Activated CD4-positive, alpha-beta T cell treated with anti-CD3 and anti-CD28 coated beads, Interleukin-2, amount 50 U/mL, for 1 hour (primary cell): ENCODE measurements at places on chromosomes 3 and 15.

GRCh38 chr15:60619131-60619530 is 140.2 kb upstream of the ICE2 start:
- no peak for DNase-seq

GRCh38 chr15:60972301-60972700 is 256.8 kb downstream of the RORA start:
- DNase-seq, result no peak

DNA sequence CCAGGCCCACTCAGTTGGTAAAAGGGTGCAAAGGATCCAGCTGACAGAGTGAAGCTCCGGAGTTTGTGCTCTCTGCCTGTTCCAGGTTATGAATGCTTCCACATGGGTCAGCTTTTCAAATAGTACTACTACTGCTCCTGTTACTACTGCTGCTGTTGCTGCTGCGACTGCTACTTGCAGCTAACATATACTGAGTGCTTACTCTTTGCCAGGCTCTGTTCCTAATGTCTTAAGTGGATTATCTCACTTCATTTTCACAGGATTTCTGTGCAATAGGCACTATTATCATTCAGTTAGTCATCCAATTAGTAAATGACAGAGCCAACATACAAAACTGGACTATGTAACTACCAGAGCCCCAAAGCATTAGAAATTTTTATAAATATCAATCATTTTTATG is 106.5 kb downstream of the IQCH start:
- DNase-seq, result no peak

- no peak for DNase-seq
Observed at GRCh38 chr3:17431004-17431403, 311.4 kb downstream of the TBC1D5 start.

GRCh38 chr3:196697270-196697669 is 14.8 kb downstream of the CEP19 start:
- DNase-seq, result no peak

GRCh38 chr15:84962955-84963354 is 18.7 kb upstream of the PDE8A start:
- no peak for DNase-seq

DNA sequence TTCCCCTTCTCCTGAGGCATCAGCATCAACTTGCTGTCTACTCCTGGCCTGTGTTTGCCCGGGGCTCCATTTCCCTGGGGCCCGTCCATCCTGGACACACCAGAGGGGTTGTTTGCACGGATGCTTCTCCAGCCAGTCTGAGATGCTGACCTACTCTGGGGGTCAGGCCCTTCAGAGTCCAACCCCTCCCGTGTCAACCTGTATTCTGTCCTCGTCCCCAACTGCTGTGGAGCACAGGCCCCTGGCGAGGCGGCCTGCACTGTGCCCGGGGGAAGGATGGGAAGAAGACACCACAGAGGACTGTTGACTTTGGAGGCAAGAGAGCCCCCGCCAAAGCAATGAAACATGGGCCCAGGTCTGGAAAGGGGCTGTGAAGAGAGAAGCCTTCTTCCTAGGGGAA is 25.8 kb downstream of the ALS2CL start:
- no peak for DNase-seq

DNA sequence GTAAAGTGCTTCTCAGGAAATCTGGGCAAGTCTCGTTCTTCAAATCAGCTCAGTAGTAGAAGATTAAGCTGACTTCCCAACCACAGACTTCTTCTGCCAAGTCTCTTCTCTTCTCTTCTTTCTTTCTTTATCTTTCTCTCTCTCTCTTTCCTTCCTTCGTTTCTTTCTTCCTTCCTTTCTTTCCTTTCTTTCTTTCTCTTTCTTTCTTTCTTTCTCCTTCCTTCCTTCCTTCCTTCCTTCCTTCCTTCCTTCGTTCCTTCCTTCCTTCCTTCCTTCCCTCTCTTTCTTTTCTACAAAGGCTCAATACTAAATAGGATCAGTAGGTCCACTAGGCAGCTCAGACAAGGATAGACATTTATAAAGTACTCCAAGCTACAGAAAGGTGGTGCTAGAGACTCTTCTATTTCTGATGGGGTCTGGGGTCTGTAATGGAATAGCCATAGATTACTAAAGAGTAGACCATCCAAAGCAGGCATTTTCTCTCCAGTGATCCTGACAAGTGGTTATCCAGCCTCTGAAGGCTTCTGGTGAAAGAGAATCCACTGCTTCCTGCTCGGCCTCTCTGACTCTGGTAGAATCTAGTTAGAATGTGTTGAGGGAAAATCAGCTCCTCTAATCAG is 100.8 kb downstream of the TPRG1 start:
- no peak for DNase-seq

DNA sequence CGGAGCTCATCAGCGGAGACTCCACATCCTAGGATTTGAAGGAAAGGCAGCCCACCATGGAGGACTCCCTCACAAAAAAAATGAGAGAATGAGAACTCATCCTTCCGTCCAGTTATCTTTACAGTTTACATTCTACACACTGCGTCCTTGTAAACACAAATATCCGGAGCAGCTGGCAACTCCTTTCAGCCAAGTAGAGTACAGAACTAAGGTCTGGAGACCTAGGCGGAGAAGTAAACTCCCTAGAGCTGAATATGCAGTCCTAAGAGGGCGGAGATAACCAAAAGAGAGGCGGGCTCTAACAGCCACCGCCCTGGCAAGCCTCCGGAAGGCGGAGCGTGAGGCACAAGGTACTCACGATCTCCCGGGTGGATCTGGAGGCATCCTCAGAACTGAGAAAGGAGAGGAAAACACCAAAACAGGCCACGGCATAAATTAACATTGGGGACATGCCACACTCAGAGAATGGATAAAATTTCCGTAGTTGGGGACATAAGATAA is 924 bp upstream of the SIN3A start:
- DNase-seq, result peak; percentile 70

GRCh38 chr15:76894174-76894573 is 11.0 kb downstream of the SCAPER start:
- no peak for DNase-seq

GRCh38 chr3:14687360-14687759 is 12.4 kb downstream of the C3orf20 start:
- DNase-seq, result no peak

- no peak for DNase-seq
Observed at GRCh38 chr15:28944286-28944685, 58.5 kb downstream of the APBA2 start.

- no peak for DNase-seq
Observed at GRCh38 chr15:91992945-91993344, 139.4 kb downstream of the SLCO3A1 start.

DNA sequence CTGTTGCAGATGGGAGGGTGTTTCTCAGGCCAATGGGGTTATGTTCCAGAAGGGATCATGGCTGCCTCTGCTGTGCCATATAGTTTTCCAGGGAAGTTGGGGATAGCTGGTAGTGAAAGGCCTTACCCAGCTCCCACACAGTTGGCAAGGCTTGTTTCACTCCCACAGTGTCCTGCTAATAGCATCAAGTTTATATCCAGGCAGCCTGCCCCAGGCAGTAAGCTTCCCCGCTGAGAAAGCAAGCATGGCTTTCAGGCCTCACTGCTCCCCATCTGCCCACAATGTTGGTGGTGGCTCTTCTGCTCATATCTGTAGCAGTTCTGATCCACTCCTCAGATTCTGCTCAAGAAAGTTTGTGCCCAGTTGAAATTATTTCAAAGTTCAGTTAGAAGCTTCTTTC is 50.9 kb upstream of the DCBLD2 start:
- DNase-seq, result no peak

DNA sequence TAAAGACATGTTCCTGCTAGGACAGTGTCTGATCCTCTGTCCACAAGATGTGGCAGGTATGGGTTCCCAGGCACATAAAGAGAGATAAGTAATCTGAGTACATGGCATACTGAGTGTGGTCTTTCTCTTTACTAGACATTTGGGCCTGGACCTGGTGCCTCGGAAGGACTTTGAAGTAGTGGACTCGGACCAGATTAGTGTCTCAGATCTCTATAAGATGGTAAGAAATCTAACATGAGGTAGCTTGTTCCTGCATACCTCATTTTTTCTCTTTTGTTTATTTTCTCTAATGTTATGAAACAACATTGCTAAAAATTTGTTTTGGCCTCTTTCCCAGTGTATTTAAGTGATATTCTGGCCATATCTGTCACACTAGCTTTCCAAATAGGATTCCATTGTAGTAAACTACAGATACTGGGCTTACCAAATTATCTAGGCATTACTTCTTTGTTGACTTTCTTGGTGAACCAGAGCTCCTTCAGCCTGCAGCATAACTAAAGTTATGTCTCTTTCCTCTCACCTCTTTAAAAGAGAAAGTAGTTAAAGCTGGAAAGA is 309.8 kb upstream of the MANF start:
- DNase-seq, result no peak

- DNase-seq, result no peak
Observed at GRCh38 chr15:94858011-94858410, 626.6 kb downstream of the MCTP2 start.

- no peak for DNase-seq
Observed at GRCh38 chr3:43256714-43257461, 29.5 kb upstream of the SNRK start.

DNA sequence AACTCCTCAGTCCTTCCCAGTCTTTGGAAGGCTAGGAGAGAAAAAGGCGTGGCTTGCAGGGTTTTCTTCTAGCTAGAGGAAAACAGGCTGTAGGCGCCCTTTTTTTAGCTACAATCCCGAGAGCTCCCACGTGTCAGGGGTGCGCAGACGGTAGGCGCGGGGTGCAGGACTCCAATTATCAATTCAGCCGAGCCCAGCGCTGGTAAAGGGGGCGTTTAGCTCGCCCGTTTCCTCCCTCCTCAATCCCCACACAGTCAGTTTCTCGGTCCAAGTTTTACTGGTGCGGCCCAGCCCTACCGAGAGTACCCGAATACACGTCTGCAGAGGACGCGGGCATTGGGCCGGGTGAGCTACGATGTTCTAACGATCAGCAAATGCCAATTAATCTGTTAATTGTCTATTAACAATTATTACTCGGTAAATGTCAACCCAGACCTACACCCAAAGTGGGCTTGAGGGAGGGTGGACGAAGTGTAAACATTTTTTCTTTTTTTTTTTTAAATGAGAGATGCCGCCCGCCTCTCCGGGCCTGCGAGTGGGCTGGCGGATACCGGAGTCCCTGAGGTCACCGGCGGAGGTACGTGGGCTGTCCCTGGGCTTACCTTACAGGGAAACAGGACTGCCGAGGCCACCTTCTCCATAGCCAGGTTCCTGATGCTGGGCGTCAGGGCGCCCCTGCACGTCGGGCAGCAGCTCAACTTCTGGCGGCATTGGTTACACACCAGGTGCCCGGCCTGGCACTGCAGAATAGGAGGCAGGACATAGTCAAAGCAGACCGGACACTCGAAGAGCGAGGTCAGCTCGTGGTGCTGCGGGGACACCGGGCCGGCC is 923 bp downstream of the SIAH2 start:
- DNase-seq, result peak; percentile 27

DNA sequence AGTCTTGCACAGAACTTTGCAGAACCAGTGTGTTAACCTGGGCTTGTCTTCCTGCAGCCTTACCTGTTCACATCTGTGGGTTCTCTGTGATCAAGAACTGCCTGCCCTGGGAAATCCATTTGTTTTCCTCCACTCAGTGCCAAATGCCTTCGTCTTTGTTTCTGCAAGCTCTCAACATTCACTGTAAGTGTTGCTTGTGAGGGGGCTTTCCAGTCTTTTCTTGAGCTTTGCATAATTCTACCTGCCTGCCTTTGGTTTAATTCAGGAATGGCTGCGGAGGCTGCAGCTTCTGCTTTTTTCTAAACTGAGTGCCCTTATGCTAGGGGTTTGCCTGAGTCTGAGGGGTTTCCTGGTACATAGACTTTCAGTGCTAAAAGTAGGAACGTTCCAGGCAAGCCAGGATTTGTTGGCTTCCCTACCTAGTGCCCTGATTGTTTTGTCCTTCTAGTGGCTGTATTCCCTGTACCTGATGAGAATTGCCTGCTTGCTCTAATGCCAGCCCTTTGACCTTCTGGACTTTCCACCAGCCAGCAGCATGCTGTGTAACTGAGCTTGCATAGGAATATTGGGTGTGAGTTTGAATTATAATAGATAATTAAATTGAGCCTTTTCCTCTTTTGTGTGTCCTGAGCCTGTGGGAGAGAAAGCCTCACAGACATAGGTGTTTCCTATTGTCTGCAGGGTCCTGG is 96.6 kb upstream of the CLSTN2 start:
- no peak for DNase-seq

DNA sequence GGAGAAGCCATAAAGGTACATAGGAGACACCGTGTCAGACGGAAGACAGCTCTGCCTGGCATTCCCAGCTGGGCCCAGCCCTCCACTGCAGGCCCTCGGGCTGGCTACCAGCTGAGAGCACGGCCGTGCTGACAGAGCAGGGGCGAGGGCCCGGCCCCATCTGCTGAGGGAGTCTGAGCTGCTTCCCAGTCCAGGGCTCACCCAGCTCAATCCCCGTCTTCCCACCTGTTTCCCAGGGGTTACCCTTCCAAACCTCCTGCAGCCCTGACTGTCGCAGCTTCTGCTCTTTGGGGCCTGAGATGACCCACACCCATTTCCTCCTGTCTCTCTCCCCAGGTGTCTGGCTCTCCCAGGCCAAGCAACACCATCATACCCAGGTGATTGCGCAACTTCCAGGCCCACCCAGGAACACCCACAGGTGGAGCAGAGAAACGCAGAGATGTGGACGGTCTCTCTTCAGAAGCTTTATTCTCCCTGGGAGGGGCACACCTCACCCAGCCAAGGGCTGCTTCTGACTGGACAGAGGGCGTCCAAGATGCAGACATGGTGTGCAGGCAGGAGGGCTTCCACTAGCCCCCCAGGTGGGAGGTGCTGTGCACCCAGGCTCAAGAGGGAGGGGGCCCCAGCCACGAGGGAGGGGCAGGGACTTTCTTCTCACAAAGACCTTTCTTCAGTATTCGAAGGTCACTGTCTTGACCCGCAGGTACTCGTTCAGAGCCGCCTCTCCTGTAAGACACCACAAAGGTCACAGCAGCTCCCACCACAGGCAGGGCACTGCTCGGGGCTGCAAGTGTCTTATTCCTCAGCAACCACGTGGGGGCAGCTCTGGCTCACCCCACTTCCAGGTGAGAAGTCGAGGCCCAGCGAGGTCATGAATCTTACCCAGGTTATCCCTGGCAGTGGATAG is 19.4 kb upstream of the SLC41A3 start:
- no peak for DNase-seq

DNA sequence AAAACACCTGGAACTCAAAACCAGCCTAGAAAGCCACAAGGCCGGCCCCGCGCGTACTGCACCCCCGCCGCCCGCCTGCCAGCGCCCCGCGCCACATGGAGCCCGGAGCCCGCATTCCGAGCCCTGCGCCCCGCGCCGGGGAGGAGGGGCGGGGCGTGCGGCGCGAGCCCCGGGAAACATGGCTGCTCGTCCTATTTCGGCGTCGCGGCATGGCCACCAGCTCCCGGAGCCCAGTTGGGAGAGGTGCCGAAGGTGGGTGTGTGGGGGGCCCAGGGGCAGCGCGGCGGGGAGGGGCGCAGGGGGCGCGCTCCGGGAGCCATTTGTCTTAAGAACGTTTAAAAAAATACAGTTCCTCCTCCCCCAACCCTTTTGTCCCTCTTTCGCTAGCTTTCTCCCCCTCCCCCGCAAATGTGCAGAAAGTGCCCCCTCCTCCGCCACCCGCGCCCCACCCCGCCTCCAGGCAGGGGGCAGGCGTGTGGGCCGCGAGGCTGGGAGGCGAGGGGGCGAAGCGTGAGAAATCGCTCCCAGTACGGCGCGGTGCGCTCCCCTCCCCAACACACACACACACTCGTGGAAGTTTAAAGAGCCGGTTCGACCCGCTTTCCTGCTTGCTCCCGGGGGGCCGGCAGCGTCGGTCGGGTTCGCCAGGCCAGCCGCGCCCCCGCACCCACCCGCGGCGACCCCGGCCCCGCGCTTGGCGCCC is 2.5 kb downstream of the ANP32A start:
- peak; percentile 64 for DNase-seq

GRCh38 chr3:38634111-38634510 is 15.4 kb downstream of the SCN5A start:
- DNase-seq, result no peak
